ENCODE measurements at places on chromosomes 11 and 22. TPM values are rescaled to one million over a fixed set of nuclear protein-coding genes. Genes with fewer than 3 reads are reported as not detected.

SMC1B gene
- polyA plus RNA-seq: not detected

SIRT3 gene
- polyA plus RNA-seq: 23.9 TPM

KRTAP5-1 gene
- polyA plus RNA-seq: not detected

ADAMTS8 gene
- 0.88 TPM for polyA plus RNA-seq

OR52I2 gene
- polyA plus RNA-seq: not detected

SAMM50 gene
- polyA plus RNA-seq: 48.0 TPM

UBQLN3 gene
- 0.05 TPM for polyA plus RNA-seq

CARD16 gene
- polyA plus RNA-seq: 16.3 TPM

SCGB1D2 gene
- 1.2 TPM for polyA plus RNA-seq

OR5W2 gene
- polyA plus RNA-seq: not detected

TP53I11 gene
- polyA plus RNA-seq: 81.2 TPM

GRIK4 gene
- 0.32 TPM for polyA plus RNA-seq

CALCB gene
- polyA plus RNA-seq: 0.05 TPM

SOX6 gene
- 3.3 TPM for polyA plus RNA-seq

FJX1 gene
- 0.95 TPM for polyA plus RNA-seq

UCP3 gene
- polyA plus RNA-seq: 2.0 TPM

CNTN5 gene
- polyA plus RNA-seq: under 0.01 TPM

WNT11 gene
- 2.9 TPM for polyA plus RNA-seq
